ENCODE measurements at places on chromosomes 2 and 18.

DNA sequence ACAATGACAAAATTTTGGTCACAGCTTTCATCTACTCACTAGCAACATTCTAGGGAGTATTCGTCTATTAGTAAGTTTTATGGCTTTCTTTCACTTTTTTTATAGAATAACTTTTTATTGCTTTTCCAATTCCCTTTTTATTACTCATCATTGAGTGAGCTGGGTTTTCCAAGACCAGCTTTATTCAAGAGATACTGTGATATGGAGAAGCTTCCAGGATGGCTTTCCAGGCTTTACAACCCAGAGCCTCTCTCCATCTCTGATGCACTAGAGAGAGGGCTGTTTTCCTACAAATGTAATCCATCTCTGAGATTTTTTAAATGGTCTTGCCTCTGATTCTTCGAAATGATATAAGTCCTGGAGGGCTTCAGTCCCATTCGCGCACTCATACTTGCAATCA, 118.3 kb downstream of the LDLRAD4 start:
- DNase-seq = no peak

DNA sequence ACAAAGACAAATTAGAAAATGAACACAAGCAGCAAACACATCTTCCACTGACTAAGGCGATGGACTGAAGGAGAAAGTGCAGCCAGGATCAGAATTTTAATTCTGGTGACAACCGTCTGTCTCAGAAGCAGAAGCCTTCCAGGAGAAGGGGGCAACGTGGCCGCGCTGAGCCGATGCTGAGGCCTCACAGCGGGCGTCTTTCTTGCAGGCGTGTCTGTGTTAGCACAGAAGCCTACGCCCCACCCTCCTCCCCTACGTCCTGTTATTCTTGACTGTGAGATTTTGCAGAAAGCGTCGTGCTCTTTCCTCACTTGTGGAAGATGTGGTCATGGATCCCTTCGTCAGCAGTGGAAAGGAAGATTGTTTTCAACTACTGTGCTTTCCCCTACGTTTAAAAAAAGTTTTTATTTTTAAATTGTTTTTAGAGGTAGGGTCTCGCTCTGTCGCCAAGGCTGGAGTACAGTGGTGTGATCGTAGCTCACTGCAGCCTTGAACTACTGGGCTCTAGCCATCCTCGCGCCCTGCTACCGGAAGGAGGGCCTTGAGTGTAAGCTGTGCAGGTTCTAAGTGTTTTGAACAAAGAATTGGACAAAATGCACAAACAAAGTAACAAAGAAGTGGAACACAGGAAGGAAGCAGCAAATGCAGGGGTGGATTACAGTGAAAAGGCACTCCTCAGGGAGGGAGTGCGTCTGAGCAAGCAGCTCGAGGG, 422.0 kb downstream of the GALR1 start:
- DNase-seq = no peak

DNA sequence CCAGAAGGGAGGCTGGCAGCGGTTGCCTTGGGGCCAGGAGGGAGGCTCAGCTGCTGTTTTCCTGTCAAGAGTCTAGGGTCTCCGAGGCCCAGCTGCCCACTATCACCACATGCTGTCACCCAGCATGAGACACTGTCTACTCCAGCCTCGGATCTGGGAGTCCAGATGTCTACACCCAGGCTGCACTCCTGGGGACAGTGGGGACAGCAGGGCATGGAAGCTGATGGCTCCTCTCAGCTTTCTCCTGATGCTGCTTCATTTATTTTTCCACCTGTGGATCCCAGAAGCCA, 134.0 kb downstream of the PTGR3 start:
- DNase-seq = no peak

DNA sequence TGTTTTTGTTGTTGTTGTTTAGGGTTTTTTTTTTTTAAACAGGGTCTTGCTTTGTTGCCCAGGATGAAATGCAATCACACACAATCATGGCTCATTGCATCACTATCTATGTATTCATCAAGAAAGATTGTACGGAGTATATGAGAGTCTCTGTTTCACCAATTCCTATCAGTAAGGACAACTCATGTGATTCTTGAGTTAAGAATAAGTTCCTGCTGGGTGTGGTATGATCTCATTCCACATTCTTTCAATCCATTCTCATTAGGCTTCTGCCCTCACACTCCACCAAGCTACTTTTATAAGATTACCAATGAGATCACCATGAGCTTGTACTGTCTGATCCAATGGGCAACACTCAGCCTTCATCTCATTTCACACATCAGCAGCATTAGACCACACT, 9.1 kb upstream of the AP1S3 start:
- DNase-seq = no peak

DNA sequence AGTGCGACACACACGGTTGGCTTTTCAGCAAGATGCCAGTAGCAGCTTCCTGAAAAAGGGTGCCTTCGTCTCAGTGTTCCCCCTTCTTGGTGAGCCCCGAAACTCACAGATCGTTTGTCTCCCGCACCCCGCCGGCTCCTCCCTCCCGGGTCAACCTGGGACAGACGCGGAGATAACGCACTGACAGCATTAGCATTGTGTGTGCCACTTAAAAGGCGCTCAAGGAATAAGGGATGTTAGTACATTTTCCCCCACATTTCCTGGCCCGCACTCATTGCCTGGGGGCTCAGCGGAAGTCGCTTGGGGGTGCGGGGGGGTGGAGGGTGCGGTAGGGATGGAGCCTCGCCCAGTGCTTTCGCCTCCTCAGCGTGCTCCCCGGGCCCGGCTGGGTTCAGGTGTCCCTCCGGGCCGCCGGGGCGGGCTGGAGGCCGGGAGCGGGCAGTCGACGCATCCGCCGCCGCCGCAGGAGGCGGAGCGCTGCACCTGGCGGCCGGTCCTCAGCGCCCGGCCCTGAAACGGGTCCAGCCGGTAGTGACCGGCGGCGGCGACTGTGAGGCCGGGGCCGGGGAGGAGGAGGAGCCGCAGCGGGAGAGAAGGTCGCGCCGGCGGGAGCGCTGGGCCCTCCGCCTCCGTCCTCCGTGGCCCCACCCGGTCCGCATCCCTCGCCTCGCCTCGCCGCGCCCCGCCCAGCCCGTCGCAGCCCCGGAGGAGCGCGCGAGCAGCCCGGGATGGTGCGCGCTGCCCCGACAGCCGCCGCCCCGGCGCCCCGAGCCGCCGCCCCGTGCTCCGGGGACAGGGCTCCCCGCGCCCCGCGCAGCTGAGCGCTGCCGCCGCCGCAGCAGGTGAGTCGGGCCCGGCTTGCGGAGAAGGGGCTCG, at the start of gene MFSD6:
Gene MFSD6, plus strand, starts transcription at position 694 of the 876 bp plus-strand sequence. CDS start 27,675 bp downstream, outside the sequence.
- DNase-seq = peak; percentile 39

DNA sequence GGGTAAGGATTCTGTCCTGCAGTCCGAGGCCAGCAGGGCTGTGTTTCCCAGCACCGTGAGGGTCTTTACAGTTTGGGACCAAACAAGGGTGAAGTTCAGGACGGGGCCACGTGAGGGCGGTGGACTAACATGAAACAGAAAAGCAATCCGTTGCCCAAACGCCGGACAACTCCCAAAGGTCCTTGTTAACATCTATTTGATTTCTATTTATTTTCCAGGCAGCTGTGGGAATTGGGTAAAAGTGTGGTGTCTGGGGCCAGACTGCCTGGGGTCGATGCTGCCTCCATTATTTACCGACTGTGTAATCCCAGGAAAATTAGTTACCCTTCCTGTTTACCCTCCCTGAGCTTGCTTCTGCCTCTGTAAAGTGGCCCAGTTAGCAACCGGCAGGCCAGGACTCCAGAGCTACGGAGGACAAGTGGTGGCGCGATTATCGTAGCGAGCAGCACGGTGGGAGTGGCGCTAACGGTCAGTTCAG, 66.3 kb upstream of the TCF7L1 start:
- DNase-seq = peak; percentile 36
